Stimulated activated CD4-positive, alpha-beta T cell treated with anti-CD3 and anti-CD28 coated beads, Interleukin-1b, Interleukin-23, amount 100 ng/mL, for 1 hour (primary cell): ENCODE measurements at places on chromosomes 3 and 15.

DNA sequence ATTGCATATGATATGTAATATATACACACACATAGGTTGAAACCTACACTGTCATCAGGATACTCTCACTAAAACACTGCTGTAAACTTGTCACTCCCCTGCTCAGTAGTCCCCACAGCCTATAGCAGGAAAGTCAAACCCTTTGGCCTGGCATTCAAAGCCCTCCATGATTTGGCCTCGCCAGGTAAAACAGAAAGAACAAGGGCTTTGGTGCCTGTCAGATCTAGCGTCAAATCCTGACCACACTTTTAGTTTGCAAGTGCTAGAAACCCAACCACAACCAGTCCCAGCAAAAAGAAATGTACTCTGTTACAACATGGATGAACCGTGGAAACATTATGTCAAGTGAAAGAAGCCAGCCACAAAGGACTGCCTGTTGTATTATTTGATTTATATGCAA, 11.4 kb downstream of the CRABP1 start:
- no peak for DNase-seq

- no peak for DNase-seq
Measured at GRCh38 chr15:80105193-80105592, 45.7 kb downstream of the ZFAND6 start.

DNA sequence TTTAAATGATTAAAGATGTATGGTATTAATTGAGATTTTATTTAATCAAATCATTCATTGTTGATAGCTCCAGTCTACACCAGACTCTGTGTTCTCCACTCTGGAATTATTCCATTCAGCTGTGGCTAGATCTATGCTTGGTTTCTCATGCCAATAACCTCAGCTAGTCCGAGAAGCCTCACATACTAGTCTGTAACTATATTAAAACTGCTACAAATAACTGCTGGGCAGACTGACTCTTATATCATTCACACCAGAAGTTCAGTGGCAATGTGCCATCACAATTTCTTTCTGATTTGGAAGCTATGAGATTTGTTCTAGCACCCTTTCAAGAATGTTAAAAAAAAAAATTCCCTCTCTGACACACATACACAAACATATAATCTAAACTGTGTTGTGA, 947.3 kb downstream of the ROBO1 start:
- DNase-seq: no peak

GRCh38 chr15:84890670-84891162, 6.3 kb downstream of the SLC28A1 start:
- no peak for DNase-seq

GRCh38 chr15:101025896-101026631, 106.9 kb downstream of the LRRK1 start:
- no peak for DNase-seq

GRCh38 chr3:107994956-107995715, 95.7 kb downstream of the CD47 start:
- no peak for DNase-seq

GRCh38 chr15:79640206-79640605, 208.1 kb downstream of the MINAR1 start:
- no peak for DNase-seq

DNA sequence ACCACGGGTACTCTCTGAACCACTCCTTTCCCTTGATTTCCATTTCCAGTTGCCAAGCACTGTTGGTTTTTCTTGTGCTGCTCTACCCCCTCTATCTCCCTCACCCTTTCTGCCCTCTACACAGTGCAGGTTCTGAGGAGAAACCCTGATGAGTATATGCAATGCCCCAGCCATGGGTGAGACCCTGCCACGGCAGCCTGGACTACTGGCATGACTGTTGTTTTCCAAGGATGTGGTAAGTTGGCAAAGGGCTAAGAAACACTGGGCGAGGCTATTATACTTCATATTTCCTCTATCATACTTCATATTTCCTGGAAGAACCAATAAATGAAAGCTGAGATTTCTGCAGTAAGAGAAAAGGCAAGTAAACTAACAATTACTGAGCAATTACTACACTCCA, 27.9 kb downstream of the CHAC1 start:
- no peak for DNase-seq

DNA sequence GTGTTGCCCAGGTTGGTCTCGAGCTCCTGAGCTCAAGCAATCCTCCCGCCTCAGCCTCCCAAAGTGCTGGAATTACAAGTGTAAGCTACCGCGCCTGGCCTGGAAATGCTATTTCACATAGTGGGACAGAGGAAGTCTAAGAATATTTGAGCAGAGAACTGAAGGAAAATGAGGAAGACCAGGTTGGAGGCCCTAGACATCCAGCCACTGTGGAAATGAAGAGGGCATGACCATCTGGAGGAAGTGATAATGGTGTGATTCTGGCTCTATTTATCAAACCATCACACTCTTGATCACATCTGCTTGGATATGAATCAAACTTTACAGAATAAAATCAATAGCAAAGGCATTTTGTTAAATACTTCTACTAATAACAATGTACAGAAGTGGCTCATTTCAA, 65.9 kb upstream of the ARHGEF3 start:
- DNase-seq: no peak

DNA sequence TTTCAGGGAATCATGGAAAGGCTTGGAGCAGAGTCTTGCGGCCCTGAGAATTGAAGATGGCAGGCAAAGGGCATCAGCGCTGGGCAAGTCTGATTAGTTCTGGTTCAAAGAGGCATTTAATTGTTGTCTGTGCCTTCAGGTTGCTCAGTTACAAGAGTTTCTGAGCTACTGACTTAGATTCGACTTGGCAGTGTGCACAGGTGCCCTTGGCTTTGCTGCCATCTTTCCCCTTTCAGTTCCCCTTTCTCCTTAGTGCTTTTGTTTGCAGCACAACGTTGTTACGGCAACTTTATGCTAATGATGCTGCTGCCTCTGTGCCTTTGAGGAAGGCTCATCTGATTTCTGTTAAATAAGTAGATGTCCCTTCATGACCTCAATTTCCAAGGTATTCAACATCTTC, 12.5 kb downstream of the P2RY14 start:
- no peak for DNase-seq

DNA sequence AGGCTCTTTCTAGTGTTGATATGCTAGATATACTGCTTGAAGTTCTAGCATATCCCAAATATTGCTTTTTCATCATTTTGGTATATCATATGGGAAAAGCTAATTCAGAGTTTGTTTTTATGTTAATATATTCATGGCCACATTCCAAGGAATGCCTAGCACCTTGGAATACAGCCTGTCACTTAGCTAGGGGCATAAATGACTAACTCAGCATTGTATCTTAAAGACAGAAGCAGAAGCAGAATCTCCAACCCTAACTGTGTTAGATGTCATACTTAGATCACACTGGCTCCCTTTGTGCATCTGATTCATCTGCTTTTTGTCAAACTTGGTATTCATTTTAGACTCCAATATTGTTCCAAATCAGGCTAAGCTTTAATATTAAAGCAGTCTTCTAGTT, 130.8 kb upstream of the TSPAN3 start:
- no peak for DNase-seq

GRCh38 chr3:74423867-74424266, 190.6 kb downstream of the CNTN3 start:
- no peak for DNase-seq

DNA sequence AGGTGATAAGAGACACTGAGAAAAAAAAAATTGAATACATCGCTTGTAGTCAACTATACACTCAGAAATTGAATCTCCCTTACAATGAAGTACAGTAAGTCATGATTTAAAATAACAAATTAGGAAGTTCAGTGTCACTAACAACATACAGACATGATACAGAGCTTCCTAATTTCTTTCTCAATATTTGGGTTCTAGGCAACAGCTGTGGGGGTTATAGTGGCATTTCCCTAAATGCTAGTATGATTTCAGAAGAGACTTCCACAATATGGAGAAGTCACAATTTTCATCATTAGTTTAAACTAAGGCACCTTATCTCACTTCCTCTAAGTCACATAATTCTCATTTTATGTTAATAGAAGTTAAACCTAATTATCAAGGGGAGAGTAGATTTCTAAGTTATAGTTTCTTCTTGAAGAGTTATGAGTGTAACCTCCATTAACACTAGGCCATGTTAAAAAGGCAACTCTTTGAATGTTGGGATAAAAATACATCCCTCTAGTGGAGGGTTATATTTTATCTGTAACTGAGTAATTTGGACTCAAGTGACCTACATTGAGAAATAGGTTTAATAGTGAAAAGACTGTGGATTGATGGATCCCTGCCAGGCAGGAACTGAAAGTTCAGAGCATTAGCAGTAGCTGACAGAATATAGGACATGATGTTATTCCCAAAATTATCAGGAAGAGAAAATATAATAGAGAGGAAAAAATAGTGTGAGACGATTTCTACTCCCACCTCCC, 286.0 kb upstream of the SUCLG2 start:
- no peak for DNase-seq

- DNase-seq: no peak
Measured at GRCh38 chr15:26421065-26421464, 351.8 kb downstream of the GABRB3 start.

GRCh38 chr3:41477399-41478014, 278.2 kb downstream of the CTNNB1 start:
- DNase-seq: no peak

- no peak for DNase-seq
Measured at GRCh38 chr3:53139906-53140846, 9.9 kb upstream of the RFT1 start.

DNA sequence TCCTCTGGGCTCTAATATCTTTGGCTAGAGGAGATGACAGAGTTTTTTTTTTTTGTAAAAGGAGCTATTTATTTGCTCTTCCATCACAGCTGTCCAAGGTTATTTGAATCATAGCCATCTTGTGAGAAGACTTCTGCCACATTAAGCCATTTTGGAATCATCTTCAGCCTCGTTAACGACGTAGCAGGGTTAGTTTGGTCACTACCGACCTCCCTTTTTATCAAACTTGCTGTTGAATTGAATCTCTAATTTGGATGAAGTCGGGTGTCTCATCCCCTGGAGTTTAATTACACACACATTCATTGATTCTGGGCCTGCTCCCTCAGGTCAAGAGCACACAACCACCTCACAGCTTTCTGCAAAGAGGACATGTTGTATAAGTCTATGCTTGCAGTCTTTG, 238.7 kb downstream of the CPNE4 start:
- no peak for DNase-seq

GRCh38 chr3:25584011-25584789, 80.5 kb downstream of the TOP2B start:
- DNase-seq: no peak

GRCh38 chr3:124489506-124489905, 240.7 kb upstream of the UMPS start:
- no peak for DNase-seq

DNA sequence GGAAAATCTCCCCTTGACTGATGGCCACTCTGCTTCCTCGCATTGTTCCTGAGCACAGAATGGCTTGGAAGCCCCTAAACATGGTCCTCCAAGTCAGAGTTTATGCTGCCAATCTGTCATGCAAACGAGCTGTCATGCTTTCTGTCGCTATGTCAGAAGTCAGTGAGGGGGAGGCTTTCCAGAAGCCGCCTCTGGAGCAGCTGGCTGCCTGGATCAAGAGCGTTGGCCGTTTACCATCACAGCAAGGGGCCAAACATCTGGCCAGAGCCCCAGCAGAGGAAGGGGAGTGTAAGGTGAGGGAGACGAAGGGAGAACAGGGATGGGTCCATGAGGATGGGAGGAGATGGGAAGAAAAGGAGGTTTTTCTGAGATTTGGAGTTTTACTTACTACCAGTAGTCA, 372.6 kb upstream of the NR2F2 start:
- DNase-seq: no peak

DNA sequence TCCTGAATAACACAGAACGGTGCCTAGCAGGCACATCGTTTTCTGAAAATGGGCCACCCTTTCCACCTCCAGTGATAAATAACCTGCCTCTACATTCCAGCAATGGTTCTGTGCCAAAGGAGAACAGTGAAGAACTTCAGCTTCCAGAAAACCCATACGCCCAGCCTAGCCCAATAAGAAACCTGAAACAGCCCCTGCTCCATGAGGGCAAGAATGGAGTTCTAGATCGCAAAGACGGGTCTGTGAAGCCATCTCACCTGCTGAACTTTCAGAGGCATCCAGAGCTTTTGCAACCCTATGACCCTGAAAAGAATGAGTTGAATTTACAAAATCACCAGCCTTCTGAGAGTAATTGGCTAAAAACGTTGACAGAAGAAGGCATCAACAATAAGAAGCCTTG, 61.9 kb downstream of the CGNL1 start:
- DNase-seq: no peak

GRCh38 chr3:124078953-124079911, 87.3 kb upstream of the ROPN1 start:
- DNase-seq: no peak

DNA sequence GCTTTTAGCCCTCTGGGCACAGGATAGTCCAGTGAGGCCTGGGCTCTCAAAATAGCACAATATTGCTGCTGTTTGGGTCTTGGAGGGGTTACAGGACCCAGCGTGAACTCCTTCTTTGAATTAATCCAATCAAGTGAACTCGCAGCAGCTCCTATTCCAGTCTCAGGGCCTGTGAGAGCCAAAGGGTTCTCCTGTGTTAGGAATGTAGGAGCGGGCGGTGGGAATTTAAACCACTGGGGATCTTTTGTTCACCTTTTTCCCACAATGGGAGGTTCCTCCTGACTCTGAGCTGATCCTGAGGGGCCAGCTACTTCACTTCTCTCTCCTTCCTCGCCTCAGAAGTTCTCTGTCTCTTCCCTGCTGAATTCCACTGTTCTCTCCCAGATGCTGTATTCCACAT, 504.0 kb downstream of the UNC13C start:
- no peak for DNase-seq

- DNase-seq: no peak
Measured at GRCh38 chr3:169980055-169980454, 13.4 kb downstream of the SEC62 start.

GRCh38 chr3:8954938-8955763, 8.1 kb downstream of the RAD18 start:
- no peak for DNase-seq
